Jurkat, Clone E6-1 (cell line): ENCODE measurements at places on chromosomes 4 and X.

- DNase-seq = no peak
Measured at GRCh38 chr4:182918044-182918607, 940 bp upstream of the DCTD start.

- no peak for DNase-seq
Measured at GRCh38 chr4:136012220-136012619, 1520.1 kb downstream of the PCDH18 start.

- DNase-seq = no peak
Measured at GRCh38 chrX:25178555-25178954, 162.8 kb upstream of the ARX start.

- no peak for DNase-seq
Measured at GRCh38 chr4:14180166-14180565, 552.6 kb upstream of the BOD1L1 start.

GRCh38 chr4:63583007-63583406 lies 826.2 kb downstream of the TECRL start:
- DNase-seq = no peak

GRCh38 chr4:2093265-2093664 lies 34.1 kb downstream of the NAT8L start:
- DNase-seq = no peak
